RPMI8226 (cell line): ENCODE measurements at places on chromosomes 12 and 14.

GRCh38 chr14:87785897-87786296 lies 207.1 kb downstream of the GALC start:
- no peak for DNase-seq

DNA sequence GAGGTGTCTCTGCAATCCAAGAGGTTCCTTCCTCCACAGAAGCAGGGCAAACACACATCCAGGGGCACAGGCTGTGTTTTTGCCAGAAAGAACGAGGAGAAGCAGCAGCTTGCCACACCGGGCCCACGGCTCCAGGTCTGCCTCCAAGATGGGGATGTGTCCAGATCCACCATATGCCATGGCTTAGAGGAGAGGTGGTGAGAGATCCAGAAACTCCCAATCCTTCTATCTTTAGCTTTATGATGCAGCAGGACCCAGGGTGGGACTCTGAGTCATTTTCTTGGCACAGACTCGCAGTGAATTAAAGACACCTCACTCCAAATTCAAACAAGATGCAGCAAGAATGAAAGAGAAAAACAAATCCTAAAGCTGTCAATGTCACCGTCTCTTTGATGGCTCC lies 481.4 kb upstream of the TMEM132C start:
- no peak for DNase-seq

GRCh38 chr12:83826112-83826511 lies 1086.5 kb downstream of the SLC6A15 start:
- peak; percentile 55 for DNase-seq

- no peak for DNase-seq
These were observed 7.7 kb upstream of the LTBP2 start for GRCh38 chr14:74619672-74620131.

DNA sequence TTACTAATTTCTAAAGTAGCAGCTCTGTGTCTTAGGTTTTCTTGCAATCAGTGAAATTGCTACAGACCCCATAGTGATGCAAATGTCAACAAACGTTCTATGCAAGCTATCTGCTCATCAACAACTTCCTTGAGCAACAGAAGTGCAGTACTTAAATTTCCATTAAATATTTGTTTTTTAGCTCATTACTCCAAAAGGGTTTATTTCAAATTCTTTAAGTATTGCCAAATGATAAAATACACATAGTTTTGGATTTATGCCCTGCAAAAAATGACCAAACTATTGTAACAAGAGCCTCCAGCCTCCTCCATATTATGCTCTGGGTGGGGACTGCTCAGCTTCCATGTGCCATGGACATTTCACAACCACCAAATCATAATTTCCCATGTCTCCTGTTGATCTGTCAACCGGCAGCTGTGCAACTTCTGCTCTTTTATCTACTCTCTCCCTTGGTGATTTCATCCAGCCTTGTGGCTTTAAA lies 4.4 kb downstream of the BDKRB1 start:
- DNase-seq, result no peak

GRCh38 chr14:65949711-65950516 lies 536.3 kb upstream of the CCDC196 start:
- DNase-seq, result peak; percentile 54

DNA sequence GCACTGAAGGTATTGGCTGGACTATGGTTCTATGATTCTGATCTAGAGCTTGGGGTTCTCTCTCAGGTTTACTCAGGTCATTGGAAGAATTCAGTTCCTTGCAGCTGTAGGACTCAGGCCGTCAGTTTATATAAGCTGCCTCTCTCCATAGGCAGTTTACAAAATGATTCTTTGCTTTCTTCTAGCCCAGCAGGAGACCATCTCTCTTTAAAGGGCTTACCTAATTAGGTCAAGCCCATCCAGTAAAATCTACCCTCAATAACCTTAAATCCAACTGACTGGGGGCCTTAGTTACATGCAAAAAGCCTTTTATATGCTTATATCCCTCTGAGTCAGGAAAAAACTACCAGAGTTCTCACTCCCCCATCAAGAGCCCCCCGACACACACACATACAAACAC lies 80.5 kb upstream of the GARIN6 start:
- DNase-seq, result no peak

GRCh38 chr12:57110104-57111030 lies 795 bp downstream of the STAT6 start:
- peak; percentile 70 for DNase-seq

DNA sequence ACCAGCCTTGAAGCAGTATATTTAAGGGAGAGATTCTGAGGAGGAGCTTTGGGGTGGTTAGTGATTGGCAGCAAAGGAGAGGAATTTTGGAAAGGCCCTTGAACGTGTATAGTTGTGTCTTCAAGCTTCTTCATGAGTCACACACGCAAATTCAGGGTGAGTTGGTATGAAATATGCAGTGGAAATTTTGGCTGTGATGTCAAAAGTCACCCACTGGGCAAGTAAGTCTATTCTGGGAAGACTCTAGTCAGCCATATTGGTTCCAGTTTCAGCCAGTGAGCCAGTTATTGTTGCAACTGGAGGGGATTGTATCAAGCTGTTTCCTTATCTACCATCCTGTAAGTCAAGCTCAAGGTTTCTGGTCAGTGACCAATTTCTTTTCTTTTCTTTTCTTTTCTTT lies 32.0 kb upstream of the VASH1 start:
- DNase-seq, result no peak

- DNase-seq, result no peak
These were observed 133.5 kb upstream of the KRAS start for GRCh38 chr12:25384038-25384892.

- peak; percentile 56 for DNase-seq
These were observed 27.1 kb upstream of the MTERF2 start for GRCh38 chr12:107014055-107014454.

GRCh38 chr12:106764738-106765137 lies 9.7 kb upstream of the RIC8B start:
- no peak for DNase-seq
